ENCODE measurements at places on chromosomes 16 and 17.

- peak overlapping the region; percentile 64 for H3K27ac ChIP-seq
- no peak overlapping the region for H3K4me3 ChIP-seq
- DNase-seq = no peak
- no peaks in the 10 kb centered on the region for H3K36me3 ChIP-seq
- H3K27me3 ChIP-seq = no peaks in the 10 kb centered on the region
- peaks cover 5% of the 10 kb centered on the region for H3K4me1 ChIP-seq
These were observed 11.7 kb downstream of the SGCA start for GRCh38 chr17:50177476-50177875.

DNA sequence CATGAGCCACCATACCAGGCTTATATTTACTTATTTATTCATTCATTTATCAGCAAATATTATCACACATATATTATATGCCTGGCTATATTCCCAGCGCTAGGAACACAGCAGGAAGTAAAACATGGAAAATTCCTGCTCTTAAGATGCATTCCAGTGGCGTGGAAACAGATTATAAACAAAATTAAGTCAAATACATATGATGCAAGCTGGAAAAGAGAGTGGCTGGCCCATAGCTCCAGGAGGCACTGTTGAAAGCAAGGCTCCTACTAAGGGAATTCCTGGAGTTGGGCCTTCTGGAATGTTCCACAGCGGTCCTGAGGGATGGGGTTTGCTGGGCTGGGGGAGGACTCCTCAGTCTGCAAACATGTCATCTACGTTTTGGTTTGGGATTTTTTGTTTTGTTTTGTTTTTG is 18.4 kb downstream of the ADCY9 start:
- H3K36me3 ChIP-seq = no peaks in the 10 kb centered on the region
- H3K27ac ChIP-seq = no peak overlapping the region
- no peak for DNase-seq
- H3K27me3 ChIP-seq = no peaks in the 10 kb centered on the region
- H3K4me3 ChIP-seq = no peak overlapping the region

DNA sequence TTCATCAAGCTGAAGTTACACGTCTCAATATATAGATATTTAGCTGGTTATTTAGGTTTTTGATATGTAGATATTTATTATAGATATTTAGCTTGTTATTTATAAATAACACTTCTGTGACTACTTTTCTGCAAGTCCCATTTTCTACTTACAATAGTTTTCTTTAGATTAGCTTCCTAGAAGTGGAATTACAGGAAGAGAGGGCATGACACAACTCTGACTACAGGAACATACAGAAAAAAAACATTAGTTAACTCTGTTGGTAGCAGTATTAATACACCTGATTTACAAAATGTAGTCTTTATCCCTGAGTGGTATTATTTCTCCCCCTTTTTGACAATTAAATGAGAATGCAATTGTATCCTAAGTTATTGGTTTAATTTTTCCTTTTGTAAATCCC is 21.2 kb upstream of the CCL1 start:
- no peak overlapping the region for H3K4me3 ChIP-seq
- no peaks in the 10 kb centered on the region for H3K4me1 ChIP-seq
- DNase-seq = no peak
- peaks cover 6% of the 10 kb centered on the region for H3K27me3 ChIP-seq
- H3K36me3 ChIP-seq = no peaks in the 10 kb centered on the region

DNA sequence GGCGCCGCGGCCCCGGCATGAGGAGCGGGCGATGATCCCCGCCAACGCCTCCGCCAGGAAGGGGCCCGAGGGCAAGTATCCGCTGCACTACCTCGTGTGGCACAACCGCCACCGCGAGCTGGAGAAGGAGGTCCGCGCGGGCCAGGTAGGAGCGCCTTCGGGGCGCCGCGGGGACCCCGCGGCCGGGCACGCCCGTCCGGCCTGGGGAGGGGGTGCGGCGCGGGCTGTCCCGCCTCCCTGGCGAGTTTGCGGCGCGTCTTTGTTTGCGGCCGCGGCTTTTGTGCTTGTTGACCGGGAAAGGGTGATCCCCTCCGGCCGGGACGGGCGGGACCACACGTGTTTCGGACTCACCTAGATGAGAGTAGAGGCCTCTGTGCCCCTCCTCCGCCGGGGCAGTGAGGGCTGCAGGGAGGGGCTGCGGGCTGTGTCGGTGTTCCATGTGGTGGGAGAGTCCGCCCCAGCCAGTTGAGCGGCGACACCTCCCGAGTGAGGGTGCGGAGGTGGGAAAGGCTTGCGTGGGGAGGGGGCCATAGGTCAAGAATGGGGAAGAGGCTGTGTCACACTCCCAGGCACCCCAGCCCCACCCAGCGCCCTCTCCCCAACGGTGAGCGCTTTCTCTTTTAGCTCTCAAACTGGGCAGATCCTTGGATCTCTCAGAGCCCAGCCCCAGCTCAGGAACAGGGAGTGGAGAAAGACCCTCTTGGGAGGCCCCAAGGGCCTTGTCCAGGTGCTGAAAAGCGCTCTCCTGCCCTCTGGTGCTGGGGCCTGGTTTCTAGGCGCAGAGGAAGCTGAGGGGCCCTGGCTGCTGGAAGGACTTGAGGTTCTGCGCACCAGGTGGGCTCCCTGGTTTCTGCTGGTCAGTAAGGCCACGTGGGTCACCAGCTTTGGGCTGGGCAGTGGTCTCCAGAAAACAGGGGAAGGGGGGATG is 923 bp downstream of the ANKRD13B start:
- no peak for DNase-seq
- H3K27me3 ChIP-seq = no peaks in the 10 kb centered on the region
- H3K4me1 ChIP-seq = peaks cover 16% of the 10 kb centered on the region
- H3K4me3 ChIP-seq = peak overlapping the region; percentile 56
- no peaks in the 10 kb centered on the region for H3K36me3 ChIP-seq

DNA sequence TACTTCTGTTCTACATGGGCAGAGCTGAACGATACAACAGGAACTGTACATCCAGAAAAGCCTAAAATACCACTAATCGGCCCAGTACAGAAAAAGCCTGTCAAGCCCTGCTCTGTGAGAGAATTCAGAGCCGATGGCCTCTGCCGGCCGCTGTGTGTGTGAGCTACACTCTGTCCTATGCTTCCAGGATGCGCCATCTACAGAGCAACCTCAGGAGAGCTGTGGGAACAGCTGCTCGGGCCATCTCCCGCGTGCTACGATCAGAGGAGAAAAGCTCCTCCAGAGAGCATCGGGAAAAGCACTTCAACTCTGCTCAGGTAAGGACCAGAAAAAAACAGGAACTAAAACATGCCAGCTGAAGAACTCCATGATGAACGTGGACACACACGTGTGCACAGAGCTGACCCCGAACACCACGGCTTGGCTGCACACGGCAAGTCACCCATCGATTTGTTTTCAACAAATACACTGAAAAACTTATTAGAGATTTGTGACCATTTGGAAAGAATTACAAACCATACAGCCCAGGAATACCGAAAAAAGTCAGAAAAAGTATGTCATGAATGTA is 115.9 kb downstream of the ANKRD11 start:
- no peaks in the 10 kb centered on the region for H3K27me3 ChIP-seq
- H3K36me3 ChIP-seq = no peaks in the 10 kb centered on the region
- no peak overlapping the region for H3K27ac ChIP-seq
- no peak for DNase-seq
- no peaks in the 10 kb centered on the region for H3K4me1 ChIP-seq
- H3K4me3 ChIP-seq = no peak overlapping the region

GRCh38 chr16:67628216-67628615 is 16.7 kb upstream of the CARMIL2 start:
- no peaks in the 10 kb centered on the region for H3K27me3 ChIP-seq
- no peaks in the 10 kb centered on the region for H3K36me3 ChIP-seq
- no peak overlapping the region for H3K4me3 ChIP-seq
- no peak for DNase-seq
- H3K4me1 ChIP-seq = peaks cover 3% of the 10 kb centered on the region
- no peak overlapping the region for H3K27ac ChIP-seq

GRCh38 chr16:47431960-47432359 is 28.9 kb downstream of the ITFG1 start:
- no peak overlapping the region for H3K4me3 ChIP-seq
- H3K27me3 ChIP-seq = no peaks in the 10 kb centered on the region
- H3K27ac ChIP-seq = no peak overlapping the region
- DNase-seq = no peak
- H3K4me1 ChIP-seq = no peaks in the 10 kb centered on the region
- H3K36me3 ChIP-seq = no peaks in the 10 kb centered on the region

DNA sequence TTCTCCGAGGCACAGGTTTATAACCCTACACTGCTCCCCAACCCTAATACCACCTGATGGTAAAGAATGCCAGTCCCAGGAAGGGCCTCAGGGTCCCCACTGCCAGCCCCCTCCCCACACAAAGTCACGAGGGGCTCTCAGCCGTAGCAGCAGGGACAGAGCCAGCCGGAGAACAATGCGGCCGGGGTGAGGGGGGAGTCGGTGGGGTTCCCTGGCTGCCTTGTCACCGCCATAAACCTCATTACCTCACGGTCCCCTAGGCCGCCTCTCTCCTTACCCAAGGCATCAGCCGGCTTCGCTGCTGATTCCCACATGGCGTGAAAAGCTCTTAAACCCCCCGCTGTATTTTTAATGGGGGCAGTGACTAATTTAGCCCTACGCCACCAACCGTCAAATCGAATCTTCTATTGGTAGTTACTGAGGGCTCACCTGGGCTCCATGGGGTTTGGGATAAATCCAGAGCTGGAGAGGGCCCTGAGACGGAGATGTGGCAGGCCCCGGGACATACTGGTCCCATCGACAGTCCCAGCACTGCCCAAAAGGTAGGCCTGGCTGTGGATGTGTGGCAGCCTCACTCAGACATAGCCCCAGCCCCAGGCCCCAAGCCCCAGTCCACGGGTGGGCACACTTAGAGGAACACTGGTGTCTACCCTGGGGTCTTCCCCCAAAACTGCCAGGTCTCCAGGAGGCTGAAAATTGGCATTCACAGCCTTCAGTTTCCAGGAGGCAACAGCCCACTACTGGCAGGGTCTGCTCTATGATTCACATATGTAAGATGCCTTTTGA is 115.3 kb downstream of the C16orf78 start:
- no peak overlapping the region for H3K27ac ChIP-seq
- no peak overlapping the region for H3K4me3 ChIP-seq
- no peaks in the 10 kb centered on the region for H3K27me3 ChIP-seq
- peaks cover 4% of the 10 kb centered on the region for H3K4me1 ChIP-seq

GRCh38 chr16:1090620-1091587 is 5.1 kb downstream of the C1QTNF8 start:
- peaks cover 12% of the 10 kb centered on the region for H3K4me1 ChIP-seq
- H3K27me3 ChIP-seq = no peaks in the 10 kb centered on the region
- no peak overlapping the region for H3K4me3 ChIP-seq
- H3K36me3 ChIP-seq = no peaks in the 10 kb centered on the region

- no peak overlapping the region for H3K4me3 ChIP-seq
- H3K27ac ChIP-seq = no peak overlapping the region
- no peaks in the 10 kb centered on the region for H3K4me1 ChIP-seq
- no peak for DNase-seq
- H3K36me3 ChIP-seq = no peaks in the 10 kb centered on the region
These were observed 238.2 kb upstream of the NLRP1 start for GRCh38 chr17:5822281-5823060.

- H3K27ac ChIP-seq = no peak overlapping the region
- H3K4me3 ChIP-seq = no peak overlapping the region
- H3K27me3 ChIP-seq = no peaks in the 10 kb centered on the region
- no peak for DNase-seq
- H3K4me1 ChIP-seq = no peaks in the 10 kb centered on the region
These were observed 36.8 kb downstream of the WDR45B start for GRCh38 chr17:82611140-82612058.

DNA sequence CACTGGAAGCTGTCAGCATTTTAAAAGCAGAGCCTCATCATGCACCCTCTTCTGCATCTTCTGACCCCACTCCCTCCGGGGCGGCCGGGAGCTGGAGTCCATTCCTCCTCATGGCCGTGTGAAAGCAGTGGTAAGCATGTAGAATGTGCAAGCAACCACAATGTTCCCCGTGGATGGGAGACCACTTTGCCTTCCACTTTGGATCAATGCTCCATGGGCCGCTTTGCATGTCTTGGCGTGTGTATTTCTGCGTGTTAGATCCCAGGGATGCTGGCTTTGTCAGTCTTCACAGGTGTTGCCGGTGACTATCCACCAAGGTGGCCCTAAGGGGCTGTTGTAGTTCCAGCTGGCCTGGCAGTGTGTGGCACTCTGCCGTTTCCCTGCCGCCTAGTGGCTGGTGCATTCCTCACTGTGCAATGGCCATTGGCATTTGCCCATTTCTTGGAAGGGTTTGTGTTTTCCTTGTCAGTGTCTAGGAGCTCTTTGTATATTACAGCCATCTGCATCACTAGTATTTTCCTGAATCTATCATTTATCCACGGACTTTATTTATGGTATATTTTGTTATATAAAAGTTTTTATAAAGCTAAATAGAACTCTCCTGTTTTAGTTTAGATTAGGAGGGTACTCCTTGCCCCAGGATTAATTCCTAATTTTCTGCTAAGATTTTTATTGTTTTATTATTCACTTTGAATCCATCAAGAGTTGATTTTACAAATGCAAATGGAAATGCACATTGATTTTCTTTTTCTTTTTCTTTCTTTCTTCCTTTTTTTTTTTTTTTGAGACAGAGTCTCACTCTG is 5.8 kb upstream of the ALDH3A1 start:
- no peaks in the 10 kb centered on the region for H3K4me1 ChIP-seq
- peak; percentile 73 for DNase-seq
- no peak overlapping the region for H3K4me3 ChIP-seq
- no peaks in the 10 kb centered on the region for H3K36me3 ChIP-seq
- no peaks in the 10 kb centered on the region for H3K27me3 ChIP-seq
- peak overlapping the region; percentile 3 for H3K27ac ChIP-seq

- H3K27ac ChIP-seq = no peak overlapping the region
- H3K4me3 ChIP-seq = no peak overlapping the region
- H3K27me3 ChIP-seq = no peaks in the 10 kb centered on the region
- no peaks in the 10 kb centered on the region for H3K4me1 ChIP-seq
These were observed 251.4 kb upstream of the ZFHX3 start for GRCh38 chr16:73299346-73299745.

DNA sequence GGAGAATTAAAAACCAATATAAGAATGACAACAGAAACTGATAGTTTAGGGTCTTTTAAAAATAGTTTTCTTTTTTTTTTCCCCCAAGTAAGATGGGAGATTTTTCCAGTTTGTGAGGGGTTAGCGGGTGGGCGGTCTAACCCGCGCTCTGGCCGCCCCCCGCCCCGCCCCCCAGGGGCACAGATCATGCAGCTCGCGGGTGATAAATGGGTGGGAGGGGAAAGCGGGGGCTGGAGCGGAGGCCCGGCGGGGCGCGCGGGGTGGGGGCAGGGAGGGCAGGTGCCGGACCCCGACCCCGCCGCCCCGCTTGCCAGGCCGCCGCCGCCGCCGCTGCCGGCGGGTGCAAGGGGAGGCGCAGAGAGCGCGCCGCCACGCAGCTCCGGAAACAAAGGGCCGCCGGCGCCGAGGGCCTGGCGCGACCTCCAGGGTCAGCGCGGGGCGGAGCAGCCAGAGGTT is 60.1 kb upstream of the GSE1 start:
- no peaks in the 10 kb centered on the region for H3K36me3 ChIP-seq
- no peaks in the 10 kb centered on the region for H3K27me3 ChIP-seq
- H3K4me3 ChIP-seq = peak overlapping the region; percentile 60

- H3K27me3 ChIP-seq = no peaks in the 10 kb centered on the region
- no peak for DNase-seq
- no peaks in the 10 kb centered on the region for H3K4me1 ChIP-seq
- H3K27ac ChIP-seq = no peak overlapping the region
These were observed 2.0 kb downstream of the PRSS33 start for GRCh38 chr16:2785101-2785991.

Data from prostate gland (tissue), 2 donors.